GM04503 (cell line): ENCODE measurements at places on chromosomes 4 and X.

- DNase-seq, result no peak
Measured at GRCh38 chr4:77593101-77593500, 12.5 kb upstream of the CXCL13 start.

GRCh38 chr4:111797455-111798163 is 347.6 kb upstream of the FAM241A start:
- DNase-seq, result no peak

DNA sequence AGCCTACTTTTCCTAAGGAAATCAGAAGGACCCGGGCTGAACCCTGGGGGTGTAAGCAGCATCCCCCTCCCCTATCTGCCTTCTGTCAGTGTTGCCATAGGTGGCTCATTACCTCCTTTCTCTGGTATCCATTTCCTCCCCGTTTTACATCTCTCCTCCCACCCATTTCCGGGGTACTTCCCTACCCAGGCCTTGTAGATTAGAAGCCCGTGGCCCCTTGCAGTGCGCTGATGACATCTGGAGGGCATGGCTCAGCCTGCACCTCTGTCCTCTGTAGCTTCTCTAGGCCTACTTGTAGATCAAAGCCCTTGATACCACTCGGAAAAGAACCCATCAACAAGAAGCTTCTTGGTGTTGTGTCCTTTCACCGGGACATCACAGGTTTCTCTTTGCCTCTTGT is 71.8 kb downstream of the NBDY start:
- DNase-seq, result no peak

DNA sequence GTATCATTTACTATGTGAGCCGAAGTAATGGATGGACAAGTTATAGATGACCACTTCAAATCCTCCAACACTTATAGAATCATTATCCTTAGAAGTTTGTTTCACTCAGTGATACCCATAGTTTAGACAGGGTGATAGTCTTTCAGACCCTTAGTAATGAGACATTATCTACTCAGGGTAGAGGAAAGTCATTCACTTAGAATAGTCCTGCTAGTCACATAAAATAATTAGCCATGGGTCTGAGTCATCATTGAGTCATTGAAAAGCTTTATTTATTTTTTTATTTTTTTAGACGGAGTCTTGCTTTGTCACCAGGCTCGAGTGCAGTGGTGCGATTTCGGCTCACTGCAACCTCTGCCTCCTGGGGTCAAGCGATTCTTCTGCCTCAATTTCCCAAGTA is 321.7 kb upstream of the FSTL5 start:
- DNase-seq, result no peak

DNA sequence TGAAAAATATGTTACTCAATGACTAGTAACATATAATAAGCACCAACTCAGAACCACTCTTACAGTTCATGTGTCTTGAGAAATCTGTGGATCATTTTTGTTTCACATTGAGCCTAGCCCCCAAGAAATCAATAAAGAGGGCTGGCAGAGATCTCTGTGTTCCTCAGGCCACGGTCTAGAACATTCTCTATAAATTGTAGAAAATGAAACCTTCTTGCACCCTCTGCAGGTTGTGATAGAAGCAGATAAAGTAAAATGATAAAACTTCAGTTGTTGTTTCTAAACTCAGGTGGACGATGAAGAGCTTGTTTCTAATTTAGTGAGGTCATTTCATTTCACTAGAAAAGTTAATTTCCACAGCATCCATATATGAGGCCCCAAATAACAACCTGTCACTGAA is 182.7 kb downstream of the KIT start:
- DNase-seq, result no peak

DNA sequence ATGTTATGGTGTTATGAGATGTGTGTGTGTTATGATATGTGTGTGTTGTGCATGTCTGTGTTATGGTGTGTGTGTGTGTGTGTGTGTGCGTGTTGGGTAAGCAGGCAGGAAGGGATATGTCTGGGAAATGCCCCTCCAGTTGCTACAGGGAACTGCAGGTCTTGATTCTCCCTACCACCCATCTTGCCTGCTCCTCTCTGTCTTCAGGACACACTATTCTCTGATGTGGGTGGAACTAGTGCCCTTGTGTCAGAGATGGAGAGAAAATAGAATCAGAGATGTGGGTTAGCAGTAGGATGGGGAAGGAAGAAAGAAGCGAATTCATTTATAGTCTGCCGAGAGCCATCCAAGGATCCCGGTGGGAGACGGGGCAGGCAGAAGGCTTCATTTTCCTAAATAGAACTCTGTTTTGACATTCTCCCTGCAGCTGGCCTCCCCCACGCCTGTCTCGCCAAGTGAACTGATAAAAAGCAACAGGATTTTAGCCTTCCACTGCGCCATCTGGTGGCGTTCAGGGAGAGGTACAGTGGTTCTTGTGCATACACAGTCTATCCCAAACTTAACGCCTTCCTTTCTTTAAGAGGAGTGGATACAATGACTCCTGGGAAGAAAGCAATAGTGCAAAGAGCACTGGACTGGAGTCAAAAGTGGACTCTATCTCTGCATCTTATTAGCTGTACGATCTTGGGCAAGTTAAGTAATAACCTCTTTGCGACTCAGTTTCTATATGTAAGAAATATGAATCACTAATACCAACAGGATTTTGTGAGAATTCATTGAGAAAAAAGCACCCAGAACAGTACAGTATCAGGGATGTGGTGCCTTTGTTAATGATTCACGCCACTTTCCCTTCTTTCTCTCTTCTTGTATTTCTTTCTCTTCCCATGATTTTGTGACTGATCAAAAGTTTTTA is 14.1 kb upstream of the MGST2 start:
- no peak for DNase-seq

- no peak for DNase-seq
Measured at GRCh38 chr4:109821185-109821584, 5.6 kb downstream of the GAR1 start.
